ENCODE measurements at places on chromosomes 1 and 21. TPM values are rescaled to one million over a fixed set of nuclear protein-coding genes. Genes with fewer than 3 reads are reported as not detected.

The HUNK gene
- 4.8 TPM for total RNA-seq

The FCRL5 gene
- total RNA-seq, result not detected

The RBM34 gene
- total RNA-seq, result 69.6 TPM

The SPRR1B gene
- not detected for total RNA-seq
